Temporal lobe (tissue), 4 donors: ENCODE measurements at places on chromosomes 4 and X. TPM values are rescaled to one million over a fixed set of nuclear protein-coding genes. Genes with fewer than 3 reads are reported as not detected.

Gene PABPC5
- total RNA-seq, result 8.9 TPM

Gene IRAK1
- 10.6 TPM for total RNA-seq

Gene GPRASP1
- total RNA-seq, result 30.0 TPM

Gene CCNA2
- total RNA-seq, result 3.9 TPM

Gene PNMA6F
- total RNA-seq, result 0.49 TPM

Gene BMP2K
- 37.6 TPM for total RNA-seq

Gene EPHA5
- 128 TPM for total RNA-seq

Gene ATOH1
- not detected for total RNA-seq

Gene ZNF518B
- 60.5 TPM for total RNA-seq

Gene PRMT9
- 9.3 TPM for total RNA-seq
